Activated T-cell treated with anti-CD3 and anti-CD28 coated beads, Interleukin-2, amount 50 U/mL, for 72 hours (primary cell): ENCODE measurements at places on chromosomes 5 and 9. TPM values are rescaled to one million over a fixed set of nuclear protein-coding genes. Genes with fewer than 3 reads are reported as not detected.

GRCh38 chr9:133576875-133577736, 32.1 kb downstream of the FAM163B start:
- peaks cover 5% of the 10 kb centered on the region for H3K4me1 ChIP-seq
- peaks cover 41% of the 10 kb centered on the region for H3K27me3 ChIP-seq

DNA sequence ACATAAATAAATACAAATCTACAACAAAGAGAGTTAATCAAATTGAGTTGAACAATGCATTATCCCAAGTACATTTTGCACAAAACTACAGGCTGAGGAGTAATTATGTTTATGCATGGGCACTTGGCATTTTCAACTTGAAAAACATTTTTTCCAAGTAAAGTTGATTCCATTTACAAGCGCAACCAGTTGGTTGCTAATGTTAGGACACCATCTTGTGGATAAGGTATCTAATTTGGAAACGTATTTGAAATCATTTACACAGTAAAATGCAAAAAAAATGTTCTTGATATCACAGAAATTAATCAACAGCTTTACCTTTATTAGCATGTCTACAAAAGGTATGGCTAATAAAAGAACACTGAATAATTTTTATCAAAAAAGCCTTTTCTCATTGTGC, 18.8 kb downstream of the FTMT start:
- H3K27ac ChIP-seq = no peak overlapping the region
- H3K27me3 ChIP-seq = peaks cover 9% of the 10 kb centered on the region
- H3K4me3 ChIP-seq = no peak overlapping the region
- no peaks in the 10 kb centered on the region for H3K4me1 ChIP-seq
- H3K36me3 ChIP-seq = no peaks in the 10 kb centered on the region

DNA sequence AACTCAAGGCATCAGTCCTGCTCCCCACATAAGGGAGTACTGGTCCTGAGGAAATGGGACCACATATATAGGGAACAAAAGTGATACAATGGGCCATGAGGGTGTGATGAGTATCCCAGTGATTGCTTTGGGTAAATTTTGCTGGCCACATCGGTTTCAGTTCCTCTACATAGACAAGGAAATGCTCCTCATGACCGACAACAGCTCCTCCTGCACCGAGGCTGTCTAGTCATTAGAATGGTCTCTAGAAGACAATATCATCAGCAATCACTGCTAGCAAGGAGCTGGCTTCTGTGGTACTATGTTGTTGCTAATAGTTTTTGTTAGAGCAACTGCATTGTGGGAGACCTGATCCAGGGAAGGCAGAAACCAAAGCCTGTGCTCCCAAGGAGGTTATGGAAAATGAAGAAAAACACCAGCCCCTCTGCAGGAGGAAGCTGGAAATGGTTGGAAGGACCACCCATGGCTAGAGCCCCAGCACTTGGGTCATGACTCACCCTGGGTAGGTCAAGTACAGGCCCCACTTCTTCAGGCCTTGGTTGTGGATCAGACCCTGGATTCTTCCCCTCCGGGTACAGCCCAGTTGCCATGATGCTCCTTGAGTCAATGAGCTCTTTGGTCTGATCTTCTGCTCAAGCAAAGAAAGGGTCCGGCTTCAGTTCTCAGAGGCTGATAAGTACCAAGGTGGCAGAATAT, 3.4 kb upstream of the CTSL start:
- no peak overlapping the region for H3K27ac ChIP-seq
- peaks cover 38% of the 10 kb centered on the region for H3K27me3 ChIP-seq
- H3K36me3 ChIP-seq = no peaks in the 10 kb centered on the region
- H3K4me1 ChIP-seq = peaks cover 12% of the 10 kb centered on the region

PCDHGA7 gene
- 0.12 TPM for total RNA-seq

DNA sequence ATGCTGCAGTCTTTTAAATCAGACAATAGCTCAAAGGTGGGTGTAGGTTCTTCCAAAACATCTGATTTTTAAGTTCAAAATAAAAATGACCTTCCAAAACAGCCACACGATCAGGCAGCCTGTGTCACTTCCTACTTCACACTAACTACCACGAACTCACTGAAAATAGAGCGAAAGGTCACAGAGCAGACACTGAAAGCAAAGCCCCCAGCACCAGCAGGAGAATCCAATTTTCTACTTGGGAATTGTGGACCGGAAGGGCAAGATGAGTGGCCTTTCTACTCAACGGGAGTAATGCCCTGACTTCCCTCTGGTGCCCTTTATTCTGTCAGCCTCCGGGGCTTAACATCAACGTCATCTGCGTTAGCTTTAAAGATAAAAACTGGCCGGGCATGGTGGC, 107.8 kb upstream of the FAM120A start:
- no peak overlapping the region for H3K4me3 ChIP-seq
- H3K4me1 ChIP-seq = peaks cover 6% of the 10 kb centered on the region
- H3K27me3 ChIP-seq = peaks cover 46% of the 10 kb centered on the region
- H3K27ac ChIP-seq = no peak overlapping the region

DNA sequence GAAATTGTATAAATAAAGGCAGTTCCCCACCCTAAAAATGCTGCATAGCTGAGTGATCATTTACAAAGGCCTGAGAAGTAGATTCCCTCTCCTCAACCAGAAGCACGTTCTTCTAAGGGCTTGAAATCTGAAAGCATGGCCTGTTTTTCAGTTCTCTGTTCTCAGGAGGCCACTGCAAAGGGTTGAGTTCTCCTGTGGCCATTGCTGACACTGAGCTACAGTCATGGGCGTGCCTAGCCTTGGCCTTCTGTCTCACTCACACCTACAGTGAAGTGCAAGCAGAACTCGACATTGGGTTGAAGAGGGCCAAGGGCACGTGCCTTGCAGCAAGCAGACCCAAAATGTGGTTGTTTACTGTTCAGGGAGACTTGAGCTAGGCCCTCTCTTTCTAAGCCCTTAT, 276.6 kb upstream of the VLDLR start:
- H3K27ac ChIP-seq = no peak overlapping the region
- no peak overlapping the region for H3K4me3 ChIP-seq
- H3K27me3 ChIP-seq = no peaks in the 10 kb centered on the region
- H3K36me3 ChIP-seq = no peaks in the 10 kb centered on the region
- no peak for DNase-seq

- H3K27me3 ChIP-seq = peaks cover 49% of the 10 kb centered on the region
- no peak overlapping the region for H3K27ac ChIP-seq
- no peaks in the 10 kb centered on the region for H3K36me3 ChIP-seq
- DNase-seq = no peak
Observed at GRCh38 chr5:38479315-38479904, 77.0 kb downstream of the LIFR start.

GRCh38 chr9:107862881-107863280, 373.3 kb upstream of the KLF4 start:
- H3K4me3 ChIP-seq = no peak overlapping the region
- no peaks in the 10 kb centered on the region for H3K4me1 ChIP-seq
- no peak overlapping the region for H3K27ac ChIP-seq
- no peaks in the 10 kb centered on the region for H3K36me3 ChIP-seq
- H3K27me3 ChIP-seq = no peaks in the 10 kb centered on the region

GRCh38 chr5:78835176-78835575, 149.9 kb downstream of the ARSB start:
- no peak overlapping the region for H3K27ac ChIP-seq
- no peaks in the 10 kb centered on the region for H3K4me1 ChIP-seq

DNA sequence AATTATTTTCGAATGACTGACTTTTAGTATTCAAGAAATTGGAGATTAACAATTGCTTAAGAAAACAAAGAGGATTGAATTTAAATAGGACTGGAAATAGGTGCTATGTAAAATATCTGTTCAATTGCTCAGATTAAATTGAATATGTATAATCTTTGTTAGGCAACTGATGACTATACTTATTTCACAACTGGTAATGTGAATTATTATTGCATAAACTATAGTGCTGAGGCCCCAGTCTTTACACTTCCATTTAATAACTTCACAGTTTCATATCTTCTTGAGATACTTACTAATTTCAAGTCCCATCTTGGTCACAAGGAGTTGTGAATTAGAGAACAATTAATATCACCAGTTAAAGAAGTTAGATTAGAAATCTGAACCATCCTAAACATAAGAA, 16.7 kb downstream of the CEP78 start:
- H3K36me3 ChIP-seq = peaks cover 19% of the 10 kb centered on the region
- H3K27me3 ChIP-seq = no peaks in the 10 kb centered on the region
- no peaks in the 10 kb centered on the region for H3K4me1 ChIP-seq
- H3K27ac ChIP-seq = no peak overlapping the region

DNA sequence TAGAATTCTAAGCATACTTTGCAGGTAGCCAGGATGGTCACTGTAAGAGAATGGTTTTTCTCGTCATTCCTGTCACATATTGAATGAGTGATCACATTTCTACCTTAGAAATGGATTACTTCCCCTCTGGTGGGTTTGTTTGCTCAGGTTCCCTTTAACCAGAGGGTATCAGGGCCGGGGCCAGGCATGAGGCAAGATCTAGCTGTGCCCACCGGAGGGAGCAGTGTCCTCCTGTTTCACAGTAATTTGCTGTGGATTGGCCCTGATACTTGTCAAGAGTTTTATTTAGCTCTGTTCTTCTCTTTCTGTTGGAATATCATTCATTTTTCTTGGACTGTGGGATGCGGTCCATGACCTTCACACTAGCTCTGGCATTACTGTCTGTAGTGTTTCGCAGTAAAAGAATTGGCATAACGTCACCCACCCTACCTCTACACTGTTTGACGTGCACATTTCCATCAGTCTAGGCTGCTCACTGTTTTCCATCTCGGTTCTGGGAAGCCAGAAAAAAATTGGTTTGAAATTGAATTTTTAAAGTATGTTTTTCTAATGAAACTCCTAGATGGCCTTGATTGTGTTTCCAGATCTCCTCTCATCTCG, 42.4 kb upstream of the ZBED3 start:
- no peaks in the 10 kb centered on the region for H3K36me3 ChIP-seq
- no peaks in the 10 kb centered on the region for H3K27me3 ChIP-seq

DNA sequence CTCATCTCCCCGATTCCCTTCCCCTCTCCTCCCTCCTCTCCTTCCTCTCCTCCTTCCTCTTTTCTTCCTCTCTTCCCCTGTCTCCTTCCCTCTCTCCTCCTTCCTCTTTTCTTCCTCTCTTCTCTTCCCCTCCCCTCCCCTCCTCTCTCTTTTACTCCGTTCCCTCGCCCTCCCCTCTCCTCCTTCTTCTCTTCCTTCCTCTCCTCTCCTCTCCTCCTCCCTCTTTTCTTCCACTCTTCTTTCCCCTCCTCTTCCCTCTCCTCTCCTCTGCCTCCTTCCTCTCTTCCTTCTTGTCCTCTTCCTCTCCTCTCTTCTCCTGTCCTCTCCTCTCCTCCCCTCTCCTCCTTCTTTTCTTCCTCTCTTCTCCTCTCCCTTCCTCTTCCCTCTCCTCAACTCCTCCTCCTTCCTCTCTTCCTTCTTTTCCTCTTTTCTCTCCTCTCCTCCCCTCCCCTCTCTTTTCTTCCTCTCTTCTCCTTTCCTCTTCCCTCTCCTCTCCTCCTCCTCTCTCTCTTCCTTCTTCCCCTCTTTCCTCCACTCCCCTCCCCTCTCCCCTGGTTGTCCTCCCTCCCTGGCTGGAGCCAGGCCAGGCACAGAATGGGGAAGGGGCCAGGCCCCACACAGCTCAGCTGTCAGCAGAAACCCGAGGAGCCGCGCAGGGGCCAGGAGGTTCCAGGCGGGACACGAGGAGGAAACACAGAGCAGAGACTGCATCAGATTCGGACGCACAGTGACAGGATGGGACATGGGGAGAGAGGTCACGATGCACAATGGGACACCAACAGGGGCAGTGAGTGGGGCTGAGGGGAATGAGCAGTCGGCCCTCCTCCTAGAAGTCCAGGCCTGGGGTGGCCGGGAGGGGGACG, 48.0 kb downstream of the CAMK2A start:
- H3K27me3 ChIP-seq = no peaks in the 10 kb centered on the region
- H3K4me3 ChIP-seq = no peak overlapping the region
- no peaks in the 10 kb centered on the region for H3K36me3 ChIP-seq
- no peak for DNase-seq
- H3K27ac ChIP-seq = no peak overlapping the region

- H3K27ac ChIP-seq = no peak overlapping the region
- H3K4me1 ChIP-seq = no peaks in the 10 kb centered on the region
- H3K36me3 ChIP-seq = no peaks in the 10 kb centered on the region
- no peak overlapping the region for H3K4me3 ChIP-seq
- DNase-seq = no peak
- peaks cover 18% of the 10 kb centered on the region for H3K27me3 ChIP-seq
Observed at GRCh38 chr5:149060325-149060724, 2.5 kb downstream of the SH3TC2 start.

GRCh38 chr5:115579747-115580173, 22.5 kb downstream of the TICAM2 start:
- H3K27ac ChIP-seq = no peak overlapping the region
- no peaks in the 10 kb centered on the region for H3K4me1 ChIP-seq
- no peak for DNase-seq
- H3K36me3 ChIP-seq = no peaks in the 10 kb centered on the region
- no peak overlapping the region for H3K4me3 ChIP-seq

AGXT2 gene
- not detected for total RNA-seq

GRCh38 chr9:99356512-99356971, 134.5 kb downstream of the SEC61B start:
- no peak overlapping the region for H3K4me3 ChIP-seq
- no peaks in the 10 kb centered on the region for H3K4me1 ChIP-seq
- no peak for DNase-seq

CCL28 gene
- 15.0 TPM for total RNA-seq

DNA sequence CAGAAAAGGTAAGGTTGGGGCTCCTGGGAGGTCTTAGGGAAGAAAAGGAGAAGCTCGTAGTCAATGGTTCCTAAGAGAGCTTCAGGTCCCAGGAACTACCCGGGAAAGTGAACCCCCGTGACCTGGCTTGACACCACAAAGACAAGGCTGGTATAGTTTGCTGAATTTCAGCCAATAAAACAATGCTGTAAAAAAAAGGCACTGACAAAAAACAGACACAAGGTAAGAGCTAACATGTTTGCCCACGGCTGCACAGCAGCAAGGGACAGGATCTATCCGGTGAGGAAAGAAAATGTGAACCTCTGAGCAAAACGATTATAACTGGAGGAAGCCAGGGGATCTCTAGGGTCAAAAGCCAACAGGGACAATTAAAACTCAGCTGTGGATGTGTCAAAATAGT, 17.1 kb downstream of the SLIT3 start:
- no peaks in the 10 kb centered on the region for H3K27me3 ChIP-seq
- no peak for DNase-seq
- no peak overlapping the region for H3K27ac ChIP-seq
- H3K4me3 ChIP-seq = no peak overlapping the region

NRARP gene
- total RNA-seq = 2.0 TPM

DNA sequence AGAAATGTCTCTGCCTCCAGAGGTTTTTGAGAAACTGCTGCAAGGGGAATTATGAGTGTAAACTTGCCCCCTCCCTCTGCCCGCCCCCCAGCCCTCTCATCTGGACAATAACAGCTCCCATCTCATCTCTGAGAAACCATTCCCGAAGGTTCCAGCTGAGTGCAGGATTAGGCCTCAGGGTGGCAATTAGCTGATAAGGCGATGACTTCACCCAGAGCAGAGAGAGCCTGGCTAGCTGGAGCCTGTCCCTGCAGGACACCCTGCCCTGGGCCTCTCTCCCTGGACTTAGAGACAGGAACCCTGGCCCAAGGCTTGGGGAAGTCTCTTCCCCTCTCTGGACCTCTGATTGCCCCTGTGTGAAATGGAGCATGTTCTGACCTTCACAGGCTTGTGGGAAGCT, 45.7 kb upstream of the HAND1 start:
- no peaks in the 10 kb centered on the region for H3K4me1 ChIP-seq
- no peak overlapping the region for H3K4me3 ChIP-seq
- no peak overlapping the region for H3K27ac ChIP-seq
- no peak for DNase-seq
- no peaks in the 10 kb centered on the region for H3K36me3 ChIP-seq
- H3K27me3 ChIP-seq = peaks cover 52% of the 10 kb centered on the region

SLC36A2 gene
- not detected for total RNA-seq

GRCh38 chr5:12851761-12852160, 947.5 kb upstream of the CTNND2 start:
- no peaks in the 10 kb centered on the region for H3K4me1 ChIP-seq
- no peak overlapping the region for H3K4me3 ChIP-seq

- peak; percentile 50 for DNase-seq
- H3K4me1 ChIP-seq = peaks cover 46% of the 10 kb centered on the region
- H3K4me3 ChIP-seq = peak overlapping the region; percentile 28
- no peaks in the 10 kb centered on the region for H3K27me3 ChIP-seq
- H3K27ac ChIP-seq = peak overlapping the region; percentile 25
- H3K36me3 ChIP-seq = no peaks in the 10 kb centered on the region
Observed at GRCh38 chr9:35618854-35619799, 914 bp upstream of the CD72 start.
